ENCODE measurements at places on chromosomes 7 and 10.

DNA sequence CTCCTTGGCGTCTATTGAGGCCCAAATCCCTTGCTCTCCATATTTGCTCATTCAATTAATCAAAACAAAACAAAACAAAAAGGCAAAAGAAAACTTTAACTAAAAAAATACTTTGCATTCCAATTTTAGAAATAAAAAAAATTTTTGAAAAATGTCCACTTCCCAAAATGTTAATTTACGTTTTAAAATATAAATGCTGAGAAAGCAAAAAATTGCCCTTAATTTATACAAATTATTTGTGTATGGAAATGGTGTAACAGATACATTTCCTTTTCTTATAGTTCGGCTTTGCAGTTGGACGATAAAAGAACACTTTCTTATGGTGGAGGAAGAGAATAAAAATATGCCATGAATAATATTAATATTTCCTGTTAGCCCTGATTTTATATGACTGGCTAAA is 652.8 kb upstream of the PFKP start:
- no peak for DNase-seq

GRCh38 chr10:52751337-52751736 is 21.2 kb downstream of the MBL2 start:
- DNase-seq: no peak

DNA sequence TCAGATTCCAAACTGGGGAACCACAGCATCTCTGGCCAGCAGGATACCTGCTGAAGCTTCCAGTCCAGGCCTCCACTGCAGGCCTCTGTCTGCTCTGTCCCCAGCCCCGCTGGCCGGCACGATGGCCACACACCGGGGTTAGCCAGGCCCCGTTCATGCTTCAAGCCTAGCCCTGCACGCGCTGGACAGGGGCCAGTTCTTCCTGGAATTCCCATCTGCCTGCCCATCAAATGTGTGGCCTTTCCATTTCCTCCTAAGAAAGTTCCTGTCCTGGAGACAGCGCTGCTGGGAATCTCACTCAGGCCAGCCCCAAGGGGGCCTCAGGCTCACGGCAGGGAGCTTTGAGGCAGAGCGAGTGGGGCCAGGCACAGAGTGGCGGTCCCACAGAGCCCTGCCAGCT is 18.0 kb downstream of the SH2B2 start:
- DNase-seq: no peak

GRCh38 chr10:132219486-132219885 is 32.7 kb downstream of the DPYSL4 start:
- no peak for DNase-seq

DNA sequence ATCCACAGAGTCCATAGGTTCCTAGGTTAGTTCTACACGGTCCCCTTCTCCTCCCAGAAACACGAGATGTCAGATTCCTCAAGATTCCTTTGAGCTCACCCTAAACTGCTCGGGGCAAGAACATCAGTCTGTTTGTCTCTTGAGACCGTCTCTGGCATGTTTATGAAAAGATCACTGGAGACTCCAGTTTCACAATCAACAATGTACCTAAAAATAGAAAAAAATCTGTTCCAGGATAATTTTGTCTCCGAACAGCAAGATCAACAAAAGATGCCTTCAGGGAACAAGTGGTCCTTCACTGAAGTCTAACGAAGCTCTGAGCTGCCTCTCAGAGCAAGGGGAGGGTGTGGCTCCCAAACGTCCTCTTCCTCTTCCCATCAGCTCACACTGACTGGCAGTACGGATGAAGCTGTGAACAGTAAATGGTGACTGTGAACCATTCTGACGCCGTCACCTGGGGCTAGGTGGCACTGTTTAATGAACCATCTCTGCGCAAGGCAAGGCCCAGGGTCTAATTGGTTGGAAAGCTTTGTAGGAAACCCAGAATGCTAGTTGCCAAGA is 156.2 kb upstream of the LYZL1 start:
- DNase-seq: no peak

DNA sequence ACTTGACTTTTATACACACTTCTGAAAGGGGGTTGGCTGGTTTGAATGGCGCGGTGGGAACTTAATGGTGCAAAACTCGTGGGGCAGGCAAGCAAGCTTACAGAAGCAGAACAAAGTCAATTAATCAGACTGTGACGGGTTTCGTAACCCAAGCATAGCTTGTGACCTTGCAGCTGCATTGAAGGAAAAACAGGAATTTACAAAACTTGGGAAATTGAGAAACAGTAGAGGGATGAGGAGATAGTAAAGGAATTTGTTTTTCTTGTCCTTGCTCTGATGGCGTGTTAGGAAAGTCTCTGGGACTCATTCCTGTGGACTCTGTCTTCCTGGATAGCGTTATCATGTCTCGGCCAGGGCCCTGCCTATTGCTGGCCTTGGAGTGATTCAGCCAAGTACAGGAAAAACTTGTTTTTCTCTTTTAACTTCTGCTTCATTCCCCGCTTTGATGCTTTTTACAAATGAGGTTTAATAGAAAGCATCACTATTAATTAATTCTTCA is 220.0 kb upstream of the KCND2 start:
- no peak for DNase-seq

DNA sequence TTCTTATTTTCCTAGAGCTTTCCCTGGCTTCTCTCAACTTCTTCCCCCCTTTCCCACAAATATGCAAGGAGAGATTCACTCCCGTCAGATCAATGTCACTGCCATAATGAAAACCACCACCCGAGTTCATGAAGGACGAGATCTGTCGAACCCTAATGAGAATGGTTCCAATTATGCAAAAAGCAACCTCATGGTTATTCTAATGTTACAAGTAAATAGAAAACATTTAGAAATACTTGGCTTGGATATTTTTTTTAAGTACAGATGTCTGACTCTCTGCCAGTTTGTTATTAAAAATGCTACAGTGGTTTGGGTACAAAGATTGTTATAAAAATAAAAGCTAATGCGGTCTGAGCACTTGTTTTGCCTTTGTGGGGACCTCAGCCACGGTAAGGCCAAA is 25.9 kb upstream of the EMX2 start:
- no peak for DNase-seq
